Suppressor macrophage treated with lipopolysaccharide for 4 hours (primary cell): ENCODE measurements at places on chromosomes 16 and 17.
A peak's percentile ranks its signal among the peaks of the same experiment; 100 is the strongest.

GRCh38 chr16:1163567-1164055 is 10.7 kb downstream of the CACNA1H start:
- no peak for DNase-seq

GRCh38 chr17:34354637-34355036 is 1.6 kb upstream of the CCL13 start:
- peak; percentile 31 for DNase-seq

DNA sequence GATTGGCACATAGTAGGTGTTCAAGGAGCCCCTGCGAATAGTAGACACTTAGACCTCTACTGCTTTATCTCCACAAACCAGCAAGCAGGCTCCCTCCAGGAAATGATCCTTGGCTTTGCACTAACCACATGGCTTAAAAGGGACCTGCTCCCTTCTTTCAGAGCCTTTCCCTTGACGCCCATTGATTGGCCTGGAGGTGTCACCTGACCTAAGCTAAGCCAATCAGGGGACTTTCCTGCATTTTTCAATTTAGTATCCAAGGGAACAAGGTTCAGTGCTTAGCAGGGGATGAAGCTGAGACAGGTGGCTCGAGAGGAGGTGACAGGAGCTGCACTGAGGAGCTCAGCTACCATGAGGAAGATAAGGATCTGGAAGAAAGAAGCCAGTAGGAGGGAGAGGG is 52.8 kb downstream of the CLEC19A start:
- no peak for DNase-seq

DNA sequence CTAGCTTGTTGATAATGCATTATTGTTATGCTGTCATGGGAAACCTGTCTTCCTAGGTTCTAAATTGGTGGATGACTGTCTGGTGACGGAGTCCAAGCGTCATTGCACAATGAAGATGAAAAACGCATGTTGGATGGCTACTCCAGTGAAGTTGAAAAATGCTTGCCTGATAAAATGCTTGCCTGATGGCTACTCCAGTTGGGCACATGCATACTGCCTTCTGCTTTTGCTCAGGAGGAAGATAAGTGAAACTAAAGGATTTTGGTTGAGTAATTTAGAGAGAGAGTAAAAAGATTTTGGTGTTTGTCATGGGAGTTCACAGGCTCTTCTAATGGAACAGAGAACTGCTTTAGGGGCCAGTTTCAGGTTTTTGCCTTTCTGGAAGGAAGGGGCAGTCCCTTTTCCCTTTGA is 118.6 kb downstream of the PRKCA start:
- DNase-seq, result peak; percentile 78

GRCh38 chr17:289409-289808 is 63.2 kb downstream of the RPH3AL start:
- DNase-seq, result no peak

GRCh38 chr16:88329726-88330700 is 52.7 kb upstream of the ZNF469 start:
- no peak for DNase-seq

DNA sequence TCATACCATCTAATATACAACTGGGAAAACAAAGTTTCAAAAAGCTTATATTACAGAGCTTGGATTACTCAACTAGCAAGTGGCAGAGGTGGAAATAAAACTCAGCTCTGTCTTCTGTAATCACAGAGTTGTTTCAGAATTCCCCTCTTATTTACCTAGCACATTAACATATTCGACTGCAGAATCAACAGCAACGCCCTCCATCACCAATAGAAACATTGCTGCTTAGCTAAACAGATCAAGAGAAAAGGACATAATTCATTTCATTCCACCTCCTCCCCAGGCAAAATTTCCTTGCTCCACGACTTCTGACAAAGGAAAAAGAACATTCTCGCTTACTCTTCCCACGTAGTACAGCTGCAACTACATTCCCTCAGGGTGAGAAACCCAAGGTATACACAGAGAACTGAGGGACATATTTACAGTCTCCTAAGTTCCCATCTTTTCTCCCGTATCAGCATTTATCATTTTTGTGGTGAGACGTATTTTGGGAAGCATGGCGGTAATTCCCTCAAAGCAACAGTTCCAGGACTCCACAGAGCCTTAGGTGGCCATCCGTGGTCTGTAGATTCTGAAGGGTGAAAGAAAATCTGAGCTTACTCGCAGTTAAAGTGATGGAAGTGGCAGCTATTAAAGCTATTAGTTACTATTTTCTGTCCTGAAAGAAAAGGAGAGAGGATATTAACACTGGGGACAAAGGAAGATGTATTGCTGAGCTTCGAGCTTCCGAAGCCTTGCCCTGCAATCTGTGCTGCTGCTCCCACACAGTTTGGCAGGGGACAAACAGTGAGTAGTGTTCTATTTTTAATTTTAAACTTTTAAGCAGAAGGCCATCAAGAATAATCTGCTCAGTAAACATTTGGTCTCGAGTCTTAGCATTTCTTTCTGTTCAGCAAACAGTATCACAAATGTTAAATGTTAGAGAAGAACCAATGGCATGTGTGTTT is 1296.2 kb downstream of the CDH8 start:
- no peak for DNase-seq
